Stimulated activated CD4-positive, alpha-beta T cell treated with anti-CD3 and anti-CD28 coated beads, Interleukin-2, amount 100 ng/mL, for 24 hours (primary cell): ENCODE measurements at places on chromosomes 2 and 18.

DNA sequence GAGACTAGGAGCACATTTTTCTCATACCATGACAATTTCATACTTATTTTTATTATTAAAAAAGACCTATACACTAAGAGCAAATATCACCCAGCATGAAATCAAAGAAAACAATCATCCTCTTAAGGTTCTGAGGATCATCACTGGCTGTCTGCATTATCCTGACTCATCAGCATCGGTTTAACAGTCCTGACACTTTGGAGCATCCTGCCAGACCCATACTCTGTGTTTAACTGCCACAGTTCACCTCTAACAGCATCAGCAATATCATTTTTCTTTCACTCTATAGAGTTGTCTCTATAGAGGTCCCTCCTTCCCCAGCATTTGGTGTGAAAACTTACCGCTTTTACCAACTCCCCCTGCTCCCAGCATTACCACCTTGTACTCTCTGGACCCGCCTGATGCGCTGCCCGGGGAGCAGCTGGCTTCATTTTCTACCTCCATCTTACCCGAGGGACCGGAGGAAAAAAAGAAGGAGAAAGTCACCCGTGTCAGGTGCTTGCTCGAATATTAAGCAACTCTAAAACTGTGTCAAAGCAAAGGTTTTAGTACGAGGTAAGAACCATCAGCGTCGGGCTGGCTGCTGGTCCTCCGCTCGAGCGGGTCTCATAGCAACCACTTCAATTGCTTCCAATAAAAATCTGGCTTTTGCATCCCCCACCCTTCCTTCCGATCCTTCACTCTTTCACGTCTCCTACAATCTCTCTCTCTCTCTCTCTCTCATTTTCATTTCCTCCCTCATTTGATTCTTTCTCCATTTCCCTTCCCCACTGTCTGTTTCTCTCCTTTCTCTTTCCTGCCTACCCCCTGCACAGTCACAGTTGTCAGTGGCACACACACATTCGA is at the start of gene RIT2:
Gene RIT2 (minus strand): TSS at position 610 of the 846 bp plus-strand sequence.
- DNase-seq, result no peak

- no peak for DNase-seq
Observed at GRCh38 chr2:222380456-222380855, 43.9 kb upstream of the SGPP2 start.

DNA sequence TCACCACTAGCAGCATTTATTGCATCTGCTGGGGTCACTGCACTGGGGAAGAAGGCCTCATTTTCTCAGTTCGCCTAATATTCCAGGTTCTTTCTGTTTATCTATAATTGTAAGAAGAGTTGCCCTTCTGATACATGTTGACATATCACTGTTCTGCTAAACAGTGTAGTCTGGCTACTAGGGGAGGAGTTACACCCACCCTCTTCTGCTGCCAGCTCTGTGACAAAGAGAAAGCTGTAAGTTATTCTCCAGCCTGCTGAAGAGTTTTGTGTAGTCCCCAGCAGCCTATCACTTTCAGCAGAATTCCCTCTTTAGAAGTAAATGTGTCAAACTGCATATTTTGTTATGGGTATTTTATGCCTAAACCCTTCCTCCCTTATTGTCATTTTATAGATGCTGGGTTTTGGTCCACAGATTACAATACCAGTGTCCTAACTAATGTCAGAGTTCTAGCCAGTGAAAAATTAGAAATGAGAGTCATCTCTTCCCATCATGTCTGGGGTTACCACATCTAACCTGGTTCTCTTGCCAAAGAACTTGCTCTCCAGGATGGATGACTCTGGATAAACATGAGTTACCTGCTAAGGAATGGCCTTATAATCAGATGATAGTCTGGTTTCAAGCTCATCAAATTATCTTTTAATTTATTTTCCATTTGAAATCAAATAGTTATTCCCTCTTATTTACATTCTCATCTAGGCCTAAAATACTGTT is 5.6 kb upstream of the MBOAT2 start:
- DNase-seq, result no peak

DNA sequence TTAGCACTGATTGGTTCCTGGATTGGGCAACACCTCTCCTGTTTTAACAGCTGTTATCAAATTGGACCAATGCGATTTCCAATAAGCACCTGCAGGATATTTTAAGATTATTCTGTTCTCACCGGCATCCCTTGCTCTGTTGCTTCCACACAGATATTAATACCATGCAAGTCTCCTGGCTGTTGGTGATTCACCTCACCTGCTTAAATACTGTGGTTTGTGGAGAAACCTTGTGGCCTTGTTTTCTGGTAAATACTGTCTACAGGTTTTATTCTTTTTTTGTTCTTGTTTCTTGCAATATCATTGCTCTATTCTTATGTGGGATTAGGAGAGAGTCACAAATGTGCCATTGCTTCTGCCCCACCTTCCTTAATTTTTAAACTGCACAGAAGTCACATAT is 448.1 kb upstream of the NXPH2 start:
- no peak for DNase-seq

- no peak for DNase-seq
Observed at GRCh38 chr2:232628466-232629128, 4.8 kb upstream of the EFHD1 start.
